H7 (cell line): ENCODE measurements at places on chromosomes 2 and 18.

DNA sequence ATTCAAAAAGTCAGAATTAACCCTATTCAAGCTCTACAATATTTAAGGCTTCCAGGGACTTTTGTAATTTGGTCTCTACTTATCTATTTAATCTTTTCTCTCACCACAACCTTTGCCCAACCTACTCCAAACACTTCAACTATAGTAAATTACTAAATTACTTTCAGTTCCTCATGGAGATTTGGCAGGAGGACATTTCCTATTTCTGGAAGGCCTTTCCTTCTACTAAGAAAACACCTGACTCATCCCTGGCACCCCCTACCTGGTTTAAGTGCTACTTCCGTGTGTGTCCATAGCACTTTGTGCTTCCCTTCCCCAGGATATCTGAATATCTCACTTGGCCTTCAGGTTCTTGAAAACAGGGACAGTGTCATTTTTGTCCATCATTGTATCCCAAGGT is 96.3 kb downstream of the UPP2 start:
- DNase-seq: no peak

- peak; percentile 89 for DNase-seq
These were observed 626 bp upstream of the SLC1A4 start for GRCh38 chr2:64988420-64989125.

DNA sequence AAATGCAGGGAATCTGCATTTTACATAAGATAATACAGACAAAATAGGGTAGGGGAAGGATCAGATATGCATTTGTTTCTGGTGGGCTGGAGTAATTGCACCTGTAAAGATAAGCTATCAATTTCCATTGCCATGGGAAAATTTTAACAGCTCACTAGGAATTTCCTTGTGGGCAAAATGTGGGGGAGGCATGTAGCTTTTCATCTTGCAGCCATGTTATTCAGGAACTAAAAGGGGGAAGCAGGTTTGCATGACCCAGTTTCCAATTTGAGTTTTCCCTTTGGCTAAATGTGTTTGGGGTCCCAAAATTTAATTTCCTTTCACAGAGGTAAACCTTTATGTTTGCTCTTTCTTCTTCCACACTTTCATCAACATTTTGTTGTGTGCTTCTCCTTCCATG is 624.4 kb downstream of the NYAP2 start:
- no peak for DNase-seq

- DNase-seq: no peak
These were observed 517.2 kb downstream of the SUCLG1 start for GRCh38 chr2:83941886-83942285.

DNA sequence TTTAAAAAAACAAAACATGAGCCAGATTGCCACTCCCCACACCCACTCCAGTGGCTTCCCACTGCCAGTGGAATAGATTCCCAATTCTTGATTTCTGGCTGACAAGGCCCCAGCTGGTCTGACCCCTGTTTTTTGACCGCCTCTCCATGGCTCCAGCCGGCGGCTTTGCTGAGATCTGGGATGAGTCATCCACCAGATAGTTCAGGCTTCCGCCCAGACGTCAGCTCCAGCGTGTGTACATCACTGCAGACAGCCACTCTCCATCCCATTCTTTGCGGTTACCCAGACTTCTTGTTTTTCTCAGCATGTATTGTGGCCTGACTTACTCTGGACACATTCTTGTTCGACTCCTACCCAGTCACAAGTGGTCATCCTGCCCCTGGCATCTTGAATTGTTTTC is 227.9 kb downstream of the GBX2 start:
- DNase-seq: no peak
